ENCODE measurements at places on chromosomes 16 and 17. TPM values are rescaled to one million over a fixed set of nuclear protein-coding genes. Genes with fewer than 3 reads are reported as not detected.

The RCVRN gene
- not detected for polyA plus RNA-seq

The TEKT5 gene
- not detected for polyA plus RNA-seq

The ABHD15 gene
- 8.9 TPM for polyA plus RNA-seq

The HOXB13 gene
- not detected for polyA plus RNA-seq

The MBTPS1 gene
- polyA plus RNA-seq: 50.9 TPM

The AMZ2 gene
- polyA plus RNA-seq: 94.6 TPM

The OTOP3 gene
- polyA plus RNA-seq: not detected

The CSH2 gene
- polyA plus RNA-seq: not detected

The CX3CL1 gene
- polyA plus RNA-seq: not detected

The RASD1 gene
- 0.35 TPM for polyA plus RNA-seq

The NPIPA8 gene
- not detected for polyA plus RNA-seq

The KRTAP16-1 gene
- polyA plus RNA-seq: not detected

The NKD1 gene
- polyA plus RNA-seq: 0.07 TPM

The PIK3R5 gene
- 25.8 TPM for polyA plus RNA-seq

The KRT27 gene
- not detected for polyA plus RNA-seq

The NXN gene
- 0.06 TPM for polyA plus RNA-seq

The HOXB7 gene
- polyA plus RNA-seq: 0.22 TPM

The CHRNE gene
- 0.19 TPM for polyA plus RNA-seq

The KLHL10 gene
- polyA plus RNA-seq: not detected

The GINS2 gene
- polyA plus RNA-seq: 1.0 TPM

The FCSK gene
- 4.5 TPM for polyA plus RNA-seq

The PIGS gene
- 36.7 TPM for polyA plus RNA-seq

Measured in naive thymus-derived CD8-positive, alpha-beta T cell (primary cell).